ENCODE measurements at places on chromosomes 1 and 21. TPM values are rescaled to one million over a fixed set of nuclear protein-coding genes. Genes with fewer than 3 reads are reported as not detected.

Gene NDUFV3
- 17.8 TPM for total RNA-seq

Gene CFHR4
- not detected for total RNA-seq

Gene KLHDC9
- total RNA-seq = 0.57 TPM

DNA sequence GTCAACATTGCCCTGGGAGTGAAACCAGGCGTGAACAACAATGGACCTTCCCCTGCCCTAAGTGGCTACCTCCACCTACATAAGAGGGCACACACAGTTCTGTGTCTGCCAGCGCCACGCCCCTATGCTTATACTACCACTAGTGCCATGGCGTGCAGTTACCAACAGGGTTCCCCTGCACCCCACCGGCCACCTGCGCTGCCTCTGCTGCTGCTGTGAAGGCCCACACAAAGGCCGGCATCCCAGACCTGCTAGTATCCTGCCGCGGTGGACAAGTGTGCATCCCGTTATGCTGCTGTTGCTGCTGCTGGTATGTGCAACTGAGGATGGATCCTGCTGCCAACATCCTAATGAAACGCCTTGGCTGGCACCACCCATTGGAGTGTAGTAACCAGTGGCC lies 75.7 kb downstream of the INTS7 start:
- no peaks in the 10 kb centered on the region for H3K27me3 ChIP-seq
- peaks cover 5% of the 10 kb centered on the region for H3K36me3 ChIP-seq
- H3K4me3 ChIP-seq = no peak overlapping the region
- H3K27ac ChIP-seq = no peak overlapping the region
- peaks cover 7% of the 10 kb centered on the region for H3K4me1 ChIP-seq

- DNase-seq = no peak
- H3K4me1 ChIP-seq = peaks cover 2% of the 10 kb centered on the region
- H3K36me3 ChIP-seq = no peaks in the 10 kb centered on the region
- H3K27me3 ChIP-seq = peaks cover 11% of the 10 kb centered on the region
Observed at GRCh38 chr21:38310646-38311485, 54.1 kb downstream of the KCNJ15 start.

DNA sequence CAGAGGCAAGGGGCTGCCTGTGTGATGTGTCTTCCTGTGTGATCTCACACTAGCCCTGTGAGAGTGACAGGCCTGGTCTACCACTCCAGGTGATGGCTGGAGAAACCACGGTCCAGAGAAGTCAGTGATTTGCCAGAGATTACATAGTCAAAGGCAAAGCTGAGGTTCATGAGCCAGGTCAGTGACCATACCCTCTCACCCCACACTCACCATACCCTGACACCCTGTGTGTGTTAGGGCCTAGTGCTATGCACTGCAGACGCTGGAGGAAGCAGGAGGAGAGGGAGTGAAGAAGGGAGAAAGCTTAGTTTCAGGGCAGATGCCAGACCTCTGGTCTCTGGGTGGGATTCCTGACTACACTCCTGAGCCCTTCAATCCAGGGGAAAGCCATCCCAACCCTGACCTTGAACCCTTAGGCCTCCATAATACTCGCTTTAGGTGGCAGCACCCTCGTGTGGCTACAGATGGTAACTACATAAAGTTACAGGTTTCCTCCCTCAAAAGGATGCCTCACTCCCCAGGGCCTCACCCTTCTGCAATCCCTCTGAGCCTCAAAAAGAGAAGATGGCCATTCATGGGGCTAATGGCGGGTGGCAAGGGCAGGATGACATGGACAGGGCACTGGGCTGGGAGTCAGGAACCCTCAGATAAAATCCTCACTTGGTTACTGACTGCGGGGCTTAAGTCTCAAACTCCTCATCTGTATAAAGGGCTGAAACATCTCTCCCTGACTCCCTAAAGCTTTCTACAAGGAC lies 20.8 kb upstream of the SDC3 start:
- no peak overlapping the region for H3K27ac ChIP-seq
- H3K36me3 ChIP-seq = peaks cover 4% of the 10 kb centered on the region
- no peak for DNase-seq

DNA sequence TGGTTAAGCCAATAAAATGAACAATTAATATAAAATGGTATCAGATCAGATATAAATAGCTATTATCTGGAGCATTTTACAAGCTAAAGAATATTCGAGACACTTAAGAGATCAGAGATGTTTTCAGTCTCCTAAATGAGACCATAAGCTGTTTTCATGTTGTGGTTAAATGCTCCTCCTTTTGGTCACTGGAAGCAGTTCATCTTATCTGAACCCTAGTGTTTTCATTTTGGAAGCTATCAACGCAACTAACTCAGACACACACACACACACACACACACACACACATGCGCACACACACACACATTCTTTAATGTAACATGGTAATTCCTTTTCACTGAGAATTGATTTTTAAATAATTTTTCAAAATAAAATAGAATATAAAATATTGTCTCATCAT lies 10.0 kb upstream of the LRRC8C start:
- peak overlapping the region; percentile 93 for H3K27ac ChIP-seq
- H3K4me3 ChIP-seq = no peak overlapping the region
- DNase-seq = no peak

- peaks cover 4% of the 10 kb centered on the region for H3K4me1 ChIP-seq
- H3K36me3 ChIP-seq = peaks cover 4% of the 10 kb centered on the region
- no peak overlapping the region for H3K4me3 ChIP-seq
- no peak for DNase-seq
Observed at GRCh38 chr1:197463142-197463541, 195.1 kb downstream of the CRB1 start.

- peak; percentile 22 for DNase-seq
- peak overlapping the region; percentile 99 for H3K27ac ChIP-seq
- peaks cover 28% of the 10 kb centered on the region for H3K4me1 ChIP-seq
- H3K27me3 ChIP-seq = no peaks in the 10 kb centered on the region
Observed at GRCh38 chr21:36297938-36298572, 21.9 kb upstream of the MORC3 start.

DNA sequence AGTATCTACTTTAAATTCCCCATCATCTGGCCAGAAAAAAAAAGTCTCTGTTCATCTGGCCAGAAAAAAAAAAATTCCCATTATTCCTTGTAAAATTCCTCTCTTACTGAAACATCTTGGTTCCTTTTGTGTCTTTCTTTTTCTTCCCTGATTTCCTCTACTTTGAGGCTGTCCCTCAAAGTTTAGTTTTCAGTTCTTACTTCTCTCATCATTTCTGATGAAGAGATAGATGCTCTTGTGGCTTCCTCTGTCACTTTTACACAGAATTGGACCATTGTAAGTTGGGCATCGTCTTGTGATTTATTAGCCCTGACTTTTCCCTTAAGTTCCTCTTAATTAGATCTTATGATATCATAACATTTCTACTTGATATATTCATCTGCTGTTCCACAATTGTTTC lies 6.5 kb downstream of the SOAT1 start:
- peaks cover 5% of the 10 kb centered on the region for H3K36me3 ChIP-seq
- no peak for DNase-seq
- H3K4me3 ChIP-seq = peak overlapping the region; percentile 81
- H3K4me1 ChIP-seq = peaks cover 48% of the 10 kb centered on the region
- no peaks in the 10 kb centered on the region for H3K27me3 ChIP-seq

- DNase-seq = no peak
- peaks cover 5% of the 10 kb centered on the region for H3K36me3 ChIP-seq
- H3K4me3 ChIP-seq = peak overlapping the region; percentile 74
- H3K27ac ChIP-seq = peak overlapping the region; percentile 98
- H3K27me3 ChIP-seq = no peaks in the 10 kb centered on the region
Observed at GRCh38 chr21:33914188-33914587, 1.4 kb downstream of the ATP5PO start.

GRCh38 chr1:2300004-2300771 lies 72.1 kb downstream of the SKI start:
- peak overlapping the region; percentile 81 for H3K4me3 ChIP-seq
- H3K36me3 ChIP-seq = no peaks in the 10 kb centered on the region
- H3K27ac ChIP-seq = peak overlapping the region; percentile 96
- peaks cover 32% of the 10 kb centered on the region for H3K4me1 ChIP-seq

- H3K4me3 ChIP-seq = no peak overlapping the region
- H3K36me3 ChIP-seq = peaks cover 2% of the 10 kb centered on the region
- H3K27ac ChIP-seq = no peak overlapping the region
- no peaks in the 10 kb centered on the region for H3K4me1 ChIP-seq
Observed at GRCh38 chr1:171295821-171296220, 18.2 kb upstream of the FMO4 start.

- no peak for DNase-seq
- H3K4me3 ChIP-seq = no peak overlapping the region
- H3K36me3 ChIP-seq = peaks cover 13% of the 10 kb centered on the region
- no peak overlapping the region for H3K27ac ChIP-seq
- peaks cover 87% of the 10 kb centered on the region for H3K27me3 ChIP-seq
Observed at GRCh38 chr1:202217516-202217915, 23.9 kb downstream of the LGR6 start.

GRCh38 chr1:233883671-233884070 lies 20.8 kb upstream of the SLC35F3 start:
- no peaks in the 10 kb centered on the region for H3K4me1 ChIP-seq
- no peaks in the 10 kb centered on the region for H3K36me3 ChIP-seq
- H3K4me3 ChIP-seq = no peak overlapping the region
- H3K27ac ChIP-seq = no peak overlapping the region
- DNase-seq = no peak

GRCh38 chr21:15842565-15842880 lies 112.7 kb downstream of the USP25 start:
- H3K4me1 ChIP-seq = peaks cover 3% of the 10 kb centered on the region
- no peak overlapping the region for H3K27ac ChIP-seq
- no peak overlapping the region for H3K4me3 ChIP-seq
- DNase-seq = no peak

DNA sequence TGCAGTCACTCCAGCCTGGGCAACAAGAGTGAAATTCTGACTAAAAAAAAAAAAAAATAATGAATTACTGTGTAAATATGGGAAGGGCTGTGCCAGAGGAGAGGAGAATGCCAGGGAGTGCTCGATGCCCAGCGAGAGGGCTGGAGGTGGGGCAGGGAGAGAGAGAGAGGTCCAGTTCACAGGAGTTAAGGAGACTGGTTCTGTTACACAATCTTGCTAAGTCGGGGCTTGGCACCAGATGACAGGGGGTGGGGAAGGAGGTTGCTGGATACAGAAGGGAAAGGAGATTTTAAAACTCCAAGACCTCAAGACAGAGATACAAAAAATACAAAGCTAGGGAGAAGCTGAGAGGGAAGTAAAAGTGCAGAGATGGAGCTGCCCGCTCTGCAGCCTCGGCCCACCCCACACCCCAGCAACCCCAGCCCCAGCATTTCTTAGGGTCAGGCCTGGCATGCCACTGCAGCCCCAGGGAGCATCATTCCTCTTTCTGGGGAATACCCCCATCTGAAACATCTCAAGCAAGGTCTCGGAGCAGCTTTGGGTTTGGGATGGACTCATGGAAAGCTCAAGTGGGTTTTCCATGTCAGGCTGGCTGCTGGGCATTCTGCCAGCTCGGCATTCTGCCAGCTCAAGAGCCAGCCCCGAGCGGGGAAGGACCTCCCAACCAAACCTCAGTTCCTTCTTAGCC lies 991 bp downstream of the SELENBP1 start:
- no peak overlapping the region for H3K4me3 ChIP-seq
- H3K36me3 ChIP-seq = no peaks in the 10 kb centered on the region
- no peaks in the 10 kb centered on the region for H3K27me3 ChIP-seq
- peaks cover 5% of the 10 kb centered on the region for H3K4me1 ChIP-seq

DNA sequence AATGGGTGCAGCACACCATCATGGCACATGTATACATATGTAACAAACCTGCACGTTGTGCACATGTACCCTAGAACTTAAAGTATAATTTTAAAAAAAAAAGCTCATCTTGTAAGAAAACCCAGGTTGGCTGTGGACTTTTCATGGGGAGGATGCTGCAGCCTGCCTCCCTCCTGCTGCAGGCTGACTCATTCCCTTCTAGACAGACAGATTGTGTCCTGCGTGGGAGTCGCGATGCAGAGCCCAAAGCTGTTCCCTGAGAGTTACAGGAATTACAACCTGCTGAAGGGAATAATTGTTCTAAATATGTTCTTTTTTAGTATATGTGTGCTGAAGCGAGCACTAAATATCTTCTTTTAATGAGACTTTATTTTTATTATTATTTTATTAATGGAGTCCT lies 93.2 kb downstream of the TBX19 start:
- no peaks in the 10 kb centered on the region for H3K27me3 ChIP-seq
- H3K4me3 ChIP-seq = no peak overlapping the region
- H3K4me1 ChIP-seq = peaks cover 8% of the 10 kb centered on the region
- DNase-seq = no peak
- H3K36me3 ChIP-seq = no peaks in the 10 kb centered on the region

Data from T-helper 17 cell (primary cell).